ENCODE measurements at places on chromosomes 4 and X. TPM values are rescaled to one million over a fixed set of nuclear protein-coding genes. Genes with fewer than 3 reads are reported as not detected.

DNA sequence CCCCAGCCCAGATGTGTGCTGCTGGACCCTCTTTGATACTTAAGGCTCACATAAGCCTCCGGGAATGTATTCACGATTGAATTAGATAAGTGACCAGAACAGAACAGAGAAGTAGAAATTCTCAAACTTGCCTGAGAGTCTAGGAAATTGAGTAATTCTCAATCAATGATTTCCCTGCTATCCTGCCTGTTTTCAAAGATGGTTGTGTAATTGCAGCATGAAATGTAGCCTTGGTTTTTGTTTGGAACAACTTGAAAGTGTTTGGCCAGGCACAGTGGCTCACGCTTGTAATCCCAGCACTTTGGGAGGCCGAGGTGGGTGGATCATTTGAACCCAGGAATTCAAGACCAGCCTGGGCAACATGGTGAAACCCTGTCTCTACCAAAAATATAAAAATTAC lies 41.2 kb downstream of the TNIP2 start:
- no peak for DNase-seq

DNA sequence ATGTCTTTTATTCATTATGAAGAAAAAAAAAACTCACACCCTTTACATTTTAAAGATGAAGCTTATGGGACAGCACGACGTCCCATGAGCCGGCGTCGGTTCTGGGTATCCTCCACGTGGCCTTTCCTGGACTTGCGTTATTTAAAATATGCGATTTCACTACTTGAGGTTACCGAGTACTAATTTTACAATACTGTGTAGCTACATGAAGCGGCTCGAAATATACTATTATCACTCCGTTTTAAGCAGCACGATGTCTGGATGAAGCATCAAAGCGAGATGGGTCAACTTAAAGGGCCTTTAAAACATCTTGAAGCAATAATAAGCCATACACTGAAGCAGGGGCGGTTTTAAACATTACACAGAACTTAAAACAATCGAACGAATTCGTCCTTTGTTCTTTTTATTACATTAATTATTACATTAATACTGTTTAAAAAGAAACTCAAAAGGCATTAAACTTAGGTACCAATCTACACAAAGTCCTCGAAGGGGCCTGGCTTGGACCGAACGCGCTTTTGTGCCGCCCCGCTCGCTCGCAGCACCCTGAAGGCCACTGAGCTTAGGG lies 1.4 kb upstream of the KLF3 start:
- DNase-seq: no peak

OTC gene
- total RNA-seq: not detected

PHKA2 gene
- 51.8 TPM for total RNA-seq

- DNase-seq: no peak
Observed at GRCh38 chr4:113987382-113987941, 8.0 kb upstream of the ARSJ start.

- no peak for DNase-seq
Observed at GRCh38 chrX:110374559-110374958, 15.9 kb downstream of the RTL9 start.

- DNase-seq: no peak
Observed at GRCh38 chr4:105122350-105122749, 24.3 kb upstream of the TET2 start.

ZNF157 gene
- total RNA-seq: not detected

SOWAHD gene
- not detected for total RNA-seq

SPARCL1 gene
- total RNA-seq: 49.7 TPM

- DNase-seq: peak; percentile 18
Observed at GRCh38 chr4:23887989-23888388, 1.9 kb downstream of the PPARGC1A start.

ALAS2 gene
- total RNA-seq: not detected

SORCS2 gene
- 1.4 TPM for total RNA-seq

- DNase-seq: no peak
Observed at GRCh38 chr4:153521999-153522801, 56.0 kb downstream of the TMEM131L start.

Measured in adrenal gland (tissue), 19 donors.